ENCODE measurements at places on chromosomes 13 and 19.

GRCh38 chr19:40234429-40235237 is 8.1 kb upstream of the CCNP start:
- no peak for DNase-seq

GRCh38 chr19:5948752-5949564 is 29.0 kb downstream of the RANBP3 start:
- DNase-seq: no peak

GRCh38 chr13:114248011-114248410 is 13.3 kb downstream of the CDC16 start:
- no peak for DNase-seq

DNA sequence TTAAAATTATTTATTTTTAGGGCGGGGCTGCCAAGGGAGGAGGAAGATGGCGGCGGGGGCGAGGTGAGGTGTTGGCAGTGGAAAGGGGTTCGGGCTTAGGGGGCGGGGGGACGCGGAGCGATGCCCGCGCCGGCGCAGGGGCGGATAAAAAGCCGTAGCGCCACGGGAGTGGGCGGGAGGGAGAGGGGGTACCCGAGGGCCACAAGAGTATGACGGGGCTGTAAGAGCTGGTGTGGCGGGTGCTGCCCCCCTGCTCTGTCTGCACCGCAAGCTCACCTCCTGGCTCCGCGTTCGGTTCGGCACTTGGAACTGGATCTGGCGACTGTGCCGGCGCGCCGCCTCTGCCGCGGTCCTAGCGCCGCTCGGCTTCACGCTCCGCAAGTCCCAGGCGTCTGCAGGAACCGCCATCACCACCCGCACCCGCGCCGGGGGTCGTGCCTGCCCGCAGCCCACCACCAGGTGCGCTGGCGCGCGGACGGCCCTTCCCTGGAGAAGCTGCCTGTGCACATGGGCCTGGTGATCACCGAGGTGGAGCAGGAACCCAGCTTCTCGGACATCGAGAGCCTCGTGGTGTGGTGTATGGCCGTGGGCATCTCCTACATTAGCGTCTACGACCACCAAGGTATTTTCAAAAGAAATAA is 265.2 kb upstream of the SGCG start:
- no peak for DNase-seq

DNA sequence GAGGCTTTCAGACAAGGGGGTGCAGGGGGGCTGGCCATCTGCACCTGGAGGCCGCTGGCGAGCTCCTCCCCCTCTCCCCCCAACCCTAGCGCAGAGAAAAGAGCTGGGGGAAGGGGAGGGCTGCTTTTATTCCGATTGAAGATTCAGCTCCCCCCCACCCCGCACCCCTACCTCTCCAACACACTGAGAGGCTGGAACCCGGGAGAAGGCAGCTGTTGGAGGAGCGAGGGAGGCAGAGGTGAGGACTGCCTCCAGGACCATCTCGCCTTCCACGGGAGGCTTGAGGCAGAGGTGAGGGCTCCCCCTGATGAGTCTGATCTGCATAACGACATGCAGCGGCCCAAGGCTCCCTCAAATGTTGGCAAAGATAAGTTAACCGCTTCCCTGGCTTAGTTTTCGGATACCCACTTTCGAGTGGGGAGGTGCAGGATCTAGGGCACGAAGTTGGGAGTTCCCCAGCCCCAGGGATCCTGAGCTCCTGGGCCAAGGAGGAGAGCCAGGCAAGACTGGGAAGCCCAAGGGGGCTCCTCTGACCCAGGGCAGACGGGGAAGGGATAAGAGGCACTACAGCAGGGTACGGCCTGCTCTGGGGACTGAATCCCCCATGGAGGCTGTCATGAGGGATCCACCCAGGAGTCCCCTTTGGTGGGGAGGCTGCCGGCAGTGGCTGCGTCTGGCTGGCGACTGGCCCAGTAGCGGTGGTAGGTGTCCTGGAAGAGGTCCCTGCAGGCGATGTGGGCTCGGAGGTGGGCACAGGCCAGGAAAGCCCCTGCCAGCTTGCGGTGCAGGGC is 1.2 kb upstream of the NUMBL start:
- DNase-seq: no peak

- DNase-seq: no peak
These were observed 19.6 kb upstream of the EPHX3 start for GRCh38 chr19:15251749-15252397.

DNA sequence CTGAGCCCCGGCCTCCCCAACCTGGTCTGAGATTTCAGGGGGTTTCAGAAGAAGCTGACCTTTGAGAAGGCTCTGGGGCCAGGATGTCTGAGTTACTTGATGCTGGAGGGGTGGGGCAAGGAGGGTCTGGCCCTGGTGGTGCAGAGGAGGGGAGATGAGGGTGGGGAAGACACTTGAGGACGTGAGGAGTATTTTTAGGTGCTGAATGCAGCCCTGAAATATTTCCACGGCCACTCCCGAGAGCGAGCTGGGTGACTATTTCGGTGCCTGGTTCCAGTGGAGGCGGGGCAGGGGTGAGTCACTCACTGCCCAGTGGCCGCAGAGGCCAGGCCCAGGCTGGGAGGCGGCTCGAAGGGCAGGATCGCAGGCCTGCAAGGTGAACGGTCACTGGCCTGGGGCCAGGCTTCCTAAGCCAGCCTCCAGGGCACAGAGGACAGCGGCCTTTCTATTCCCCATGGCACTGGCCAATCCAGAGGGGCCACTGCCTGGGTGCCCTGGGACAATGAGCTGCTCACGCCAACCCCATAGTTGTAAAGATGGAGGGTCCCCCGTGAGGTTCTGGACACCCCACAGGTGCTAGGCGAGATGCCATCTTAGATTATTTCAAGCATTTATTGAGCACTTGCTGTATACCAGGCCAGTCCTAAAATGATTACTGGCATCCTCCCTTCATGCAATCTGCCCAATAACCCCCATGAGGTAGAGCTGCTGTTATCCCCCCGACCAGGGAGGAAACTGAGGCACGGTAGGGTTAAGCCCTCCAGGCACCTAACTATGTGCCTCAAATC is 19.7 kb upstream of the JUND start:
- DNase-seq: no peak

DNA sequence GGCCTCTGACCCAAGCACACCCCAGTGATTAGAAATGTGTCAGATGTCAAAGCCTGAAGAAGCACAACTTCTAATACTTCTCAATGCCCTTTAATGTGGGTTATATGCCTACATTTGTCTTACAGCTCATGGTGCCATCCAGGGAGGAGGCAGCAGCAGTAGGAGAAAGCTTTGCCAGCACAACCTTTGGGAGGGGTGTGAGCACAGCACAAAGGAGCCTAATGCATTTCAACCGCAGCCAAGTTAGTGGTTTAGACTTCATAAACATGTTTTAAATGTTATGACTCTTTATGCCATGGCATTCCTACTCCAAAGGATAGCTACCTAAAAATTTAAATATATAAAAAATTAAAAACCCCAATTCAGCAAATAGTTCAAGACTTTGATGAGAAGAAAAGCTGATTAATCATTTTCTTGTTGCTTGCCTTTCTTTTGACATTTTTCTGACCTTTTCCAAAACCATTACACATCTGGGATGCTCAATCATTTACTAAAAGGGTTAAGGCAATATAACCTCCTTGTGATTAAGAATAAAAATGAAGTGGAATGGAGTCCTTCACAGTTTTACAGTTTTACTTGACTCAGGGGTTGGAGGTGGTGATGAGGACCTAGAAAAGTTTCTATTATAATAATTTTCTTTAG is 142.7 kb downstream of the DLEU7 start:
- DNase-seq: no peak

GRCh38 chr13:67341406-67341805 is 111.3 kb upstream of the PCDH9 start:
- no peak for DNase-seq

DNA sequence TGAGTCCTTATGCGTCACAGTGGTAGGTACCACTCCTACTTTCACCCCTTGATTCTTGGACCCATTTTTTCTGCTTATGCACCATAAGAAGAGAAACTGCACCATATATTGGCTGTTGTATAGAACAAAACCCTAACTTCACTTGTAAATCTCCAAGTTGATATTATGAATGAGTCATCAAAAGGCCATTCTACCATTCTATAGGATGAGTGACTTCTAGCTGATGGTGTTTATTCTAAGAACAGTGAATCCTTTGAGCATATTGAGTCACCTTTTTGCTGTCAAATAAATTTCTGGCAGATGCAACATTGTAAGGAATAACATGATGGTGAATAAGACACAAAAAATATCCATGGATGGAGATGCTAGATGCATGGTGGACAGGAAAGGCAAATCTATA is 57.7 kb downstream of the POLR1D start:
- DNase-seq: no peak

DNA sequence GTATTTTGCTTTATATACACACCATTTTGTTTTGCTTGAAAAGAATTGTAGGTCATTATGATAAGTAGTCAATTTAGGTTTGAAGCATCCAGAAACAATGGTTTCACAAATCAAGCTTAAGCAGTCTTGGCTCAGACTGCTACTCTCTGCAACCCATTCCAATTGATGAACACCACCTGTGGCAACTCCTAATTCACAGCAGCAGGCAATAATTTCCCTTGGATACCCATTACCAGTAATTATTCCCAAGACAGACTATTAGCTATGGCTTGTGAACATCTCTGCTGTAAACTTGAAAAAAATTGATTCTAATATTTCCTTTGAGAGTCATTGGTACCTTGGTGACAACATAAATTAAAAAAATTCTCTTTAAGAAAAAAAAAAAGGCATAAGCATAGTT is 299.3 kb upstream of the SLITRK6 start:
- DNase-seq: no peak

GRCh38 chr13:48233889-48234488 is 983 bp downstream of the ITM2B start:
- no peak for DNase-seq

DNA sequence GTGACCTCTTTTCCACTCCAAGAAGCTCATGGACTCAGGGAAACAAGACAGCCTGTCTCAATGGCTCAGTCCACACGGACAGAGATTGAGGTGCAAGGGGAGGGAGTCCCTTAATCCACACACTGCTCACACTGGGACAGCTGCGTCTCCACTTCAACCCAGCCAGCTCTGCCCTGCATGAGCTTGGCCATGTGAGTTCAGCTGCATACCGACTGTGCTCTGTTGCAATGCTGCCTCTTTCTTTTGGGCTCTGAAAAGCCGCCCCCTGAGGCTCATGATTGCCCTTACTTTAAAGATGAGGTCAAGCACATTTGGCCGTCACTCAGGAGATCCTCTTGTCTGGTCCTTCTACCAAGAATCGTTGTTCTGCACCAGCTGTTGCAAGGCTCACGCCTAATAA is 64.8 kb upstream of the KCTD15 start:
- DNase-seq: no peak

- no peak for DNase-seq
These were observed 262.4 kb upstream of the SPRY2 start for GRCh38 chr13:80603351-80603750.

- no peak for DNase-seq
These were observed 892 bp downstream of the TRIR start for GRCh38 chr19:12733369-12734214.

GRCh38 chr13:33642374-33643065 is 175.4 kb upstream of the RFC3 start:
- DNase-seq: no peak

DNA sequence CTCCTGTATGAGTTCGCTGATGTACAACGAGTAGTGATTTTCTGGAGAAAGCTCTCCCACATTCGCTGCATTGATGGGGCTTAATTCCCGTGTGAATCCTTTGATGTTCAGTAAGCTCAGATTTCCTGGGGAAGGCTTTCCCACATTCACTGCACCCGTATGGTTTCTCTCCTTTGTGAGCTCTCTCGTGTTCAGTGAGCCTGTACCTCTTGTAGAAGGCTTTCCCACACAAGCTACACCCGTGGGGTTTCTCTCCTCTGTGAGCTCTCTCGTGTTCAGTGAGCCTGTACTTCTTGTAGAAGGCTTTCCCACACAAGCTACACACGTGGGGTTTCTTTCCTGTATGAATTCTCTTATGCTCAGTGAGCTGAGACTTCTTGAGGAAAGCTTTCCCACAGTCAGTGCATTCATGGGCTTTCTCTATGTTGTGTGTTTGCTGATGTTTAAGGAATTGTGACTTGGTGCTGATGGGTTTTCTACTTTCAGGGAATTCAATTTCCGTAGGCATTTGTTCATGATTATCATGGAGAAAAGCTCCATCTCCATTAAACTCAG is 3.5 kb upstream of the ZNF577 start:
- no peak for DNase-seq

- no peak for DNase-seq
These were observed 5.2 kb upstream of the C3 start for GRCh38 chr19:6725513-6726231.

- DNase-seq: no peak
These were observed 1.5 kb downstream of the ZNF543 start for GRCh38 chr19:57321751-57322150.

DNA sequence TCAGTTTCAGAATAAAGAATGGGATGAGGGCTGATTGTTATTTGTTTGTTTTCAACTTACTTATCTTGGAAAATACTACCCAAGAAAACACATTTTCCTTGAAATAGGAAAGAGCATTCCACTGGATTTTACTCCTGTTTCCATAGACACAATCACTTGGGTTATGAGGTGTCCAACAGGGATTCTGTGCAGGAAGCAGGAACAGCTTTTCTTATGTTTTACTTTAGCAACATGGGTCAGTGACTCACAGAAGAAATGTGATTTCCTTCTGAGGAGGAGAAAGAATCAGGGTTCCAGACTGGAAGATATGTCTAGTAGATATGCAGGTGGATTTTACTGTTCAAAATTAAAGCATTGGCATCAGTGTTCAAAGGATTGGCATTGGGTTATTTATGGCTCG is 180.8 kb upstream of the GPC6 start:
- DNase-seq: no peak

- DNase-seq: no peak
These were observed 27.7 kb downstream of the SAE1 start for GRCh38 chr19:47158367-47158791.

DNA sequence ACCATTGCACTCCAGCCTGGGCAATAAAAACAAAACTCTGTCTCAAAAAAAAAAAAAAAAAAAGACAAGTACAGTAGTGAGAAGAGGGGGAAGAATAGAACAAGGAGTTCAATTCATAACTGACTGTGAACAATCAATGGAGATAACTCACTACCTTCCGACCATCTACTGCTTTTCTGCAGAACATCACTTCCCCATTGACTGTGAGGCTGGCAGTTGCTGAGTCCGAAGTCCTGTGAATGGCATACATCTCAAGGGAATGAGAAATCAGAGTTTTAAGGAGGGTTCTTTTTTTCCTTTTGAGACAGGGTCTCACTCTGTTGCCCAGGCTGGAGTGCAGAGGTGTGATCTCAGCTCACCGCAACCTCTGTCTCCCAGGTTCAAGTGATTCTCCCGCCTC is 11.2 kb downstream of the ZNF565 start:
- DNase-seq: no peak

GRCh38 chr13:27347211-27347772 is 76.7 kb downstream of the RASL11A start:
- DNase-seq: no peak

GRCh38 chr19:39325778-39326665 is 5.4 kb upstream of the LRFN1 start:
- DNase-seq: no peak

GRCh38 chr13:31168166-31168565 is 6.5 kb upstream of the HSPH1 start:
- no peak for DNase-seq

Data from cortex of kidney (tissue), 1 donor.